ENCODE measurements at places on chromosomes 5 and 9.

GRCh38 chr9:88750832-88751360 is 215.9 kb downstream of the NXNL2 start:
- no peak for DNase-seq

GRCh38 chr9:127793093-127793708 is 7.4 kb downstream of the CDK9 start:
- no peak for DNase-seq

DNA sequence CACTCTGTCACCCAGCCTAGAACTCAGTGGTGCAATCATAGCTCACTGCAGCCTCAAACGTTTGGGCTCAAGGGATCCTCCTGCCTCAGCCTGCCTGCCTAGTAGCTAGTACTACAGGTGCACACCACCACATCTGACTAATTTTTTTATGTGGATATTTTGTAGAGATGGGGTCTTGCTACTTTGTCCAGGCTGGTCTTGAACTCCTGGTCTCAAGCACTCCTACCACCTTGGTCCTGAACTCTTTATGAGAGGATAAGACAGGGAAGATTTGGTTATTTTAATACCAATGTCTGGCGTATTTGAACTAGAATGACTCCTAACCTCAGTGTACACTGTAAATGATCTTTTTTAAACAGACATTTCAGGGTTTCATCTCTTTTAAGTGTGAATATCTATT is 9.0 kb downstream of the GPR107 start:
- DNase-seq = no peak

DNA sequence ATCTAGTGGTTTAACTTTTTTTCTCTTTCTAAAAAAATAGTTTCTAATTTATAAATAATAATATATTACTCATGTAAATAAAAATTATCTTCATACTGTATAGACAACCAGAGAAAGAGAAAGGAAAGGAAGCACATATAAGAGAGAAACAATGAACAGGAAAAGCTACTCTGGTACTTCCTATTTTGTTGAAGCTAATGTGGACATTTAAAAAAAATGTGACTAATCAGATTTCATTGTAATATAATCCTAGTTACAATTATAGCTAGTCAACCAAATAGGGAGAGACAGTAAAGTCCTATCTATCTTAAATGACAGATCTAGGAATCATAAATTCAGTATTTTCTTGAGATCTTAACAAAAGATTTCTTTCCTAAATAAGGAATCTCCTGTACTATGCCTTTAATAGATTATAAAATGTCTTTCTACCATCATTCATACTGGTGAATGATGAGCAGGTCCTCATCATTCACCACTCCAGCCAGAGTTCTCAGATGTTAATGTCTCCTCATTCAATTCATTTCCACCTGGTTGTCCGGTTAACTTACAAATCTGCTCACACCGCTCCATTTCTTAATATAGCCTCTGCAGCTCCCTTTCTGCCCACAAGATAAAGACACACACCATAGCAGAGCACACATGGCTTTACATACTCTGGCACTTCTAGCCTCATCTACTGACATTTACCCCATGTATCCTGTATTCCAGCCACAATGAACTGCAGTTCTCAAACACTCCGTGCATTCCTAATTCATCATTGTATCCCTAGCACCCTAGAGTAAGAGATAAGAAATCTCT is 30.9 kb downstream of the ZFR start:
- DNase-seq = no peak

DNA sequence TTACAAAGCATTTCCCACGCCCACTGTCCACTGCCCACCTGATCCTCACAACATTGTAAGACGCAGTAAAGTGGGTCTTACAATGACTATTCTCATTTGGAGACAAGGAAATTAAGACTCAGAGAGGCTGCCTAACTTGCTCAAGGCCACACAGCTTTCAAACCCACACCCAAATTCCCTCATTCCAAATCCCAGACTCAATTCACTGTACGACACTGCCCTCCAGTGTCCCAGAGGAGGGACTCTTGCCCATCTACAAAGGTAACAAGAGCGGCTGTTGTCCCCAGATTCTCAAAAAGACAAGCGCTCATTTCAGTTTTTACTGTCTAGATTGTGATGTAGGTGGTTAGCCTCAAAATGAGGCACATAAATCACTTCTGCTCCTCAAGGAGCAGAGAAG is 184.6 kb downstream of the ACTL7B start:
- DNase-seq = no peak

DNA sequence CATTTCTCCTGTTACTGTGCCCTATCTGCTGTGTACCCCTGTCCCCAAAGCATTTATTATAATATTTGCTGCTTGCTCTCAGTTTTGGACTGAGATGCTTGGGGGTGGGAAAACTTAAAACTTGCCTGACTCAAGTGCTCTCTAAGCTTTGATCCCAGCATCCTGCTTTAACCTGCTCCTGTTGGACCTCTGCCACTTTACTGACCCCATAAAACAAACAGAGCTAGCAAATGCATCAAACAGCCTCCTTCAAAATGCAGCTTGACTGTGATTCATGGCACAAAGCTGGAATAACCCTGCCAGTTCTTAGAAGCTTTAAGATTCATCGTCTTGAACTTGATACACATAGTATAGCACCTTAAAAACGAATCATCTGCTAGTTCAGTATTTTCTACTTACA is 212.5 kb downstream of the DEPDC1B start:
- no peak for DNase-seq

DNA sequence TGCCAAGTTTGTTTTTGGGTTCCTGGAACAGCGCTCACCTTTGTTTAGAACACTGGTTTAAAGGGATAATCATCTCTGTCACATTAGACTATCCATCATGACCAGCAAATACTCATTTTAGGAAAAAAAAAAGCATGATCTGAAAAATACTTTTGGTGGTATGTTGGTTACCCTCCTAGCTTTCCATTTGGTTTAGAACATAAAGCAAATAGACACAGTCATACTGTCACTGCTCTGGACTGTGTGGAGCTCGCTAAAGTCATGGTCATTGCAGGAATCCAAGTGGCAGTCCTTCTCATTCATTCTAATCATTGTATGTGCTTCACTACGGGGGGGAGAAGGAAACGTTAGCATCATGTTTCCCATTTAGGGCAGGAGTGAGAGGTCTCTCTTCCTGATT is 83.5 kb downstream of the PIK3R1 start:
- no peak for DNase-seq

- DNase-seq = no peak
Measured at GRCh38 chr5:87791869-87792268, 379.1 kb upstream of the CCNH start.

DNA sequence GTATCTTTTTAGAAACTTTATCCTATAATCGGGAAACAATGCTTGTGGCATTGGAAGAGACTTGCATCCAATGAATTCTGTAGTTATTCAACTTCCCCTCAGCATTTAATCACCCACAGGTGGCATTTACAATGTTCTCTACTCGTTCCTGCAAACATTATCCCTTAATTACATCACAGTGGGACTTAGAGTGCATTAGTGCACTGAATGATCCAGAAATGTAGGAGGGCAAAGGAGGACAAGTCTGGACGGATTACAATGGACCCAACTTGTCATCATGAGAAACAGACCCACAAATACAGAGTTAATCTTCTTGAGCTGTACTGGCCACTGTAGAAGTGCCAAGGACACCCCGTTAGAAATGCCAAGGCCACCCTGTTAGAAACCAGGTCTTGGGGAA is 129.1 kb downstream of the DOCK8 start:
- no peak for DNase-seq

DNA sequence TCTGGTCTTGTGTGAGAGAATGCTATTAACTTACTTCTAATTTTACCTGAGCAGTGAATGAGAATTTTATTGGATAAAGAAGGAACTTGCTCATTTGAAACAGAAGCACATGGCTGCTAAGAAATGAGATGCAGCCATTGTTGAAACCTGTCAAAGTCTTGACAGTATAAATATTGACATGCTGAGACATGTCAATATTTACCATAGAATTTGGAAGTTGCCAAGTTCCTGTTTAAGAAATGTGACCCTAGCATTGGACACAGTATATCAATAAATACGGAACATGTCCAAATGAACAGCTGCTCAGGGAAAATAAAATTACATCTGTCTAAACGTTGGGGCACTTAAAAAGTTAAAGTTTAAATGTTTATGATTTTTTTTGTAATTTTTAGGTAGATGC is 7.8 kb downstream of the XRCC4 start:
- no peak for DNase-seq

DNA sequence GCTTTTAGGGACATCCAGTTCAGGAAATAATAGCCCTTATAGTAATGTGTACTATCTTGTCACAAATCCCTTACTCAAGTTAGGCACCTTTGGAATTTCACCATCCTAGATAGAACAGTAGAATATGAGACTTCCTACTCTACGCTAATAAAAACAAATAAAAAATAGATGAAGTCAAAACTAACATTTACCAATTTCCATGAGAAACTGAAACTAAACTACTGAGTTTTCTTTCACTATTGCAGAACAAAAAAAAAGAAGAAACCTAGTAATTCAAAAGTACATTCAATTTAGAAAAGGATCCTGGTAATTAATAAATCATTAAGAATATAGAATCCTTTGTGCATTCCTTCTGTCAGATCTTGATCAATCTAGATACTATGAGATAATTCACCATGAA is 14.0 kb downstream of the STARD4 start:
- no peak for DNase-seq

DNA sequence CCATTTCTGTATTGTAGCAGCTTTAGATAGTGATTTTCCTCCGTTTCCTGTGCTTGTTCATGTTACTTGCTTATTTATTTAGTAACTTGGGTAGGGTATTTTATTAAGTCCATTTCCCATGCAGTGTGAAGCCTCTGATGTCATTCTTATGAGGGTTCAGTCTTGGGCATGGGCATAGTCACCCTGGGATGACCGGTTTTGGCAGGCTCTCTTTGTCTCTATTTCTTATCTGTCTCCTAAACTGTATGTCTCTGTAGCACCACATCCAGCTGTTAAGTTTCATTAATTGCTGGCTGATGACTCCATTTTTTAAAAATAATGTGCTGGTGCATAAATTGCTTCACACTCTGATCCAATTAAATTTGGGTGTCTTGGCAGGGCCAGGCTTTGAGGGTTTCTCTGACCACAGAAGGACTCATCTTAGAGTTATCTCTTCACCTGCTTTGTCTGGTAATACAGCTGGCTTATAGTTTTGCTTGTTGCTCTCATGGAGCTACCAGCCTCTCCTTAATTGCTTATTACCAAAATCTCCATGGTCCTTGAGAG is 173.3 kb upstream of the VLDLR start:
- no peak for DNase-seq

GRCh38 chr9:123453076-123453667 is 97.2 kb downstream of the CRB2 start:
- no peak for DNase-seq

DNA sequence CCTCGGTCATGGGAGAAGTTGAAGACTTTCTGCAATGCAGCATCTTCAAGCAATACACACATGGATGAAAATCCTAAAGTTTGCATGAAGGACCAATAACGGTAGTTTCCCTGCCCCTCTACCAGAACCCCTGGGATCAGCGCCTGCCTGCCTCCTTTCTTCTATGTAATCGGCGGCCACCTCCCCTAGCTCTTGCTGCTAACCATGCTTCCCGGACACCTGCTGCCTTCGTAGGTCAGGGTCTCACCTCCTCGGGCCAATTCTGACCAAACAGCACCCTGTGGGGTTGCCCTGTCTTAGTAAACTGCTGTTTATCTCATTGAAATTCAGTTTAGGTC is 388 bp upstream of the MED10 start:
- no peak for DNase-seq

GRCh38 chr5:127577458-127577857 is 60.0 kb downstream of the PRRC1 start:
- DNase-seq = no peak

DNA sequence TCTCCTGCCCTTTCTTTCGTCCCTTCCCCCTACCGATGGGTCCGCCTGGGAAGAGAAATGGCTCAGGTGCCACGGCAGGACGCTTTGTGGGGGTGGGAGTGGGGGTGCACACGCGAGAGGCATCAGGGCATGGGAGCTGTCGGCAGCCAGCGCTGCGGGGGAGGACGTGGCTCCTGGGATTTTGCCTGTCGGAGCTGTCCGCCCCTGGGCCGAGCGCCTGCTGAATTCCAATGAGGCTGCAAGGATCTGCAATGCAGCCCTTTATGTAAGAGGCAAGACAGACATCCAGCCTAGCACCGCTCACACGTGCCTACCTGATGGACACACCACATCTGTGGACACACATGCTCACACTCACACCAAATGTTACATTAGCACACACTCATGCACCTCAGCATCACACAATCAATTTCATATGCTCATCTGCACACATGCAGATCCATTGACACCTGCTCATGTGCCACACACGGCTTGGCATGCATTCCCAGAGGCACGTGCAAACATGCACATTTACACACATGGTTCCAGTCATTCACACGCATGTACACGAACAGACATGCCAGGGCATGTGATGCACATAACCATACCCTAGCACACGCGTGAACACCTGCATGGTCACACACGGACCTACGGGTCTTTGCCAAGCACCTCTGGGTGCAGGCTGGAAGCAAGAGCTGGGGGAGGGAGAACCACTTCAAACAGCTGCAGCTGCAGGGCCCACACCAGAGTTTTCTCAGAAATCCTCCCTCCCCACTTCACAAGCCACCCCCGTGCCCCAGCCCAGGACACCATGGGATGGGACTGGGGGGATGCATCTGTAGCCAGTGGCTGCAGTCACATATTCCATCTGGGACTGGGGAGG is 1.4 kb downstream of the GRIN1 start:
- no peak for DNase-seq

- DNase-seq = no peak
Measured at GRCh38 chr9:135040892-135041291, 46.6 kb upstream of the OLFM1 start.

GRCh38 chr5:108579236-108579635 is 168.5 kb upstream of the FER start:
- no peak for DNase-seq

- DNase-seq = no peak
Measured at GRCh38 chr5:95859661-95860060, 37.1 kb upstream of the GLRX start.

- no peak for DNase-seq
Measured at GRCh38 chr5:13708906-13709305, 235.6 kb downstream of the DNAH5 start.

GRCh38 chr9:124770359-124771020 is 621 bp downstream of the NR6A1 start:
- no peak for DNase-seq

GRCh38 chr9:121823451-121824169 is 172.2 kb downstream of the DAB2IP start:
- DNase-seq = no peak

GRCh38 chr5:51378448-51379330 is 4.6 kb upstream of the ISL1 start:
- DNase-seq = no peak

GRCh38 chr9:130535818-130536521 is 43.4 kb upstream of the FUBP3 start:
- no peak for DNase-seq

- DNase-seq = no peak
Measured at GRCh38 chr5:157819502-157820115, 39.3 kb downstream of the CLINT1 start.

- DNase-seq = no peak
Measured at GRCh38 chr5:179273073-179273435, 72.2 kb downstream of the ADAMTS2 start.

- no peak for DNase-seq
Measured at GRCh38 chr9:19922476-19923118, 133.8 kb upstream of the SLC24A2 start.
